Hepatocyte (in vitro differentiated cells): ENCODE measurements at places on chromosomes 2 and 18.
A peak's percentile ranks its signal among the peaks of the same experiment; 100 is the strongest.

DNA sequence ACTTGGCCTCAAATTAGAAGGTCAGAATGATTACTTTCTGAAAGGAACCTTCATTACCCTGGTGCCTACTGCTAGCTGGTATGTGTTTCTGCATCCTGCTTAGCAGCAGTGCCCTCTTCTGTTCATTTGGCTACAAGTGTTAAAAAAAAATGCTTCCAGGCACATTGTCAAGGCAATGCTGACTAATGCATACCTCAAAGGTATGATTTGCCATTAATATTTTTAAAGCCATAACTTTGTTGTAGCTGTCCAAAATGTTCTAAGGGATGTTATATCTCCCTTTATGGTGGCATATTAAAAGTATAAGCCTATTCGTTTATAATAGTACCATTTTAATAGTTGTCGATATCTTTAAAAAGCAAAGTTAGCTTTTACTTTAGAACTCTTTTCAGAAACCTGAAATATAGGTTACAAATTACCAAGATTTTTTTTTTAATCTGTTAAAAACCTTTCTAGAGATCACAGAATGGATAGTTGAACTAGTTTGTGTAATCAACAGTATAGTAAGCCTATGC lies 52.0 kb upstream of the FAM171B start:
- peak; percentile 74 for DNase-seq

DNA sequence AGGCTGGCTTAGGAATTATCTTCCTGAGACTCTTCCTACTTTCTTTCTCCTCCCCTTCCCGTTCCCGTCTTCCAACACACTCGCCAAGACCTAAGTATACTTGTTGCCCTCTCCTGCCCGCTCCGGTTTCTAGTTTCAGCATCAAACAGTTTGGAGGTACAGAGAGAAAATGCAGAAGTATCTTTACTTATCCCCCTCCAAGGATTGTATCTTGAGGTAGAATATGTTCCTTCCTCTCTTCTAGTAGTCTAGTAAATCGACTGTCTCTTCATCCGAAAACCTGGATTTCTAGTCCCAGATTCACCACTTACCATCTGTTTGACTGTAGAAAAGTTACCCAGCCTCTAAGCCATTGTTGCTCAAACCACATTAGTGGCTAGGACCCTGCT lies 755 bp downstream of the EIF4E2 start:
- DNase-seq: no peak

DNA sequence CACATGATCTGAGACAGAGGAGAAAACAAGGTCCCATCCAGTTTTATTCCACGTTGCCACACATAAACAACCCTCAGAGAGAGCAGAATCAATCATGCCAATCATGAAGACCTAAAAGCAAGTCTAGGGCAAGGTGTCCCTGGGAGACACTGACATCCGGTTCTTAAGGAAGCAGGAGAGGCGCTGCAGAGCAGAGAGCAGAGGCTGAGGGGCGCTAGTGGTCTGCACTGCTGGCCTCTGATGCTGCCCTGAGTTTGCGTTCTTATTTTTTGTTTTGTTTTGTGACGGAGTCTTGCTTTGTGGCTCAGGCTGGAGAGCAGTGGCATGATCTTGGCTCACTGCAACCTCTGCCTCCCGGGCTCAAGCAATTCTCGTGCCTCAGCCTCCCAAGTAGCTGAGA lies 83.3 kb downstream of the SMIM21 start:
- no peak for DNase-seq

- DNase-seq: no peak
Observed at GRCh38 chr18:46759890-46760289, 3.0 kb upstream of the ST8SIA5 start.

DNA sequence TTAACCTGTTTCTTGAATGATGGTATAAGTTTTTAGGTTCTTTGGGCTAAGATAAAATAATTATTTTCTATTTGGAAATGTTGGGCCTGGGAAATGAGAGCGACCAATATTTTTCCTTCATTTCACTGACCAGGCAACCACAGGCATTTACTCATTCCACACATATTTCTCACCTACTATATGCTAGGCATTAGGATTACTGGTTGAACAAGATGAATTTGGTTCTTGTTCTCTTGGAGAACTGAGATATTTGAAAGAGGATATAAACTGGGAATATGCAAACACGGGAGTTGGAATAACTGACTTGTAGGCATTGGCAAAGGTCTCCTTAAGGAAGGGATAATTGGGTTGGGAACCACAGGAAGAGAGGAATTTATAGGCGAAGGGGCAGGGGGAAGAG lies 3.9 kb upstream of the MYL1 start:
- DNase-seq: no peak

- DNase-seq: peak; percentile 75
Observed at GRCh38 chr2:207474863-207475485, 54.8 kb upstream of the CREB1 start.
